ENCODE measurements at places on chromosomes 3 and 15.

DNA sequence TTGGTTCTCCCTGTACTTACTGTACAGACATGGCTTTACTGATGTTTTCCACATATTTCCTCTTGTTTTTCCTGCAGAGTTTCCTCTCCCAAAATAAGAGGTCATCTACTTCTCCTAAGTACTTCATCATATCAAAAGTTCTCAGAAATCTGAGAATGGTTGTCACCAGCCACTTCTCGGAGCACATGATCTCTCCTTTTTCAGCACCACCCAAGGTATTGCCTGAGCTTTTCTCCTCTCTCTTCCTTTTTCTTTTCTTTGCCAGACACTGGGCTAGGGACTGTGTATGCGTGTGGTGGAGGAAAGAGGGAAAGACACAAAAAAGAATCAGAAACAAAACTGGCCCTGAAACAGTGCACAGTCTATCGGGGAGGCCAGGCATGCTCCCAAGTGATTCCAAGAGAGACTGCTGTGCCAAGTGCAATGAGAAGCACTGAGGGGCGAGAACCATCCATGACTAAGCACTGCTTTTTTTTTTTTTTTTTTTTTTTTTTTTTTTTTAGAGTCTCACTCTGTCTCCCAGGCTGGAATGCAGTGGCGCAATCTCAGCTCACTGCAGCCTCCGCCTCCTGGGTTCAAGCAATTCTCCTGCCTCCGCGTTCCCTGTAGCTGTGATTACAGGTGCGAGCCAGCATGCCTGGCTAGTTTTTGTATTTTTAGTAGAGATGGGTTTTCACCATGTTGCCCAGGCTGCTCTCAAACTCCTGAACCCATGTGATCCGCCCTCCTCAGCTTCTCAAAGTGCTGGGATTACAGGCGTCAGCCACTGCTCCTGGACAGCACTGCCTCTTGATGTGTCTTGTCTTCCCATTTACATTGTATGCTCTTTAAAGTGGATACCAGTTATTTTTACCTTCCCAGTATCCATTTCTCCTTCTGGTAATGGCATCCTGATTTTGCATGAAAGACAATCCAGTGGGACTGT is 194.0 kb upstream of the FEZF2 start:
- no peak for DNase-seq

GRCh38 chr3:125145751-125146475 is 66.6 kb downstream of the SLC12A8 start:
- no peak for DNase-seq

GRCh38 chr3:110178965-110179364 is 841.6 kb upstream of the DPPA4 start:
- no peak for DNase-seq

GRCh38 chr15:74817370-74817737 is 4.7 kb downstream of the LMAN1L start:
- DNase-seq = no peak

DNA sequence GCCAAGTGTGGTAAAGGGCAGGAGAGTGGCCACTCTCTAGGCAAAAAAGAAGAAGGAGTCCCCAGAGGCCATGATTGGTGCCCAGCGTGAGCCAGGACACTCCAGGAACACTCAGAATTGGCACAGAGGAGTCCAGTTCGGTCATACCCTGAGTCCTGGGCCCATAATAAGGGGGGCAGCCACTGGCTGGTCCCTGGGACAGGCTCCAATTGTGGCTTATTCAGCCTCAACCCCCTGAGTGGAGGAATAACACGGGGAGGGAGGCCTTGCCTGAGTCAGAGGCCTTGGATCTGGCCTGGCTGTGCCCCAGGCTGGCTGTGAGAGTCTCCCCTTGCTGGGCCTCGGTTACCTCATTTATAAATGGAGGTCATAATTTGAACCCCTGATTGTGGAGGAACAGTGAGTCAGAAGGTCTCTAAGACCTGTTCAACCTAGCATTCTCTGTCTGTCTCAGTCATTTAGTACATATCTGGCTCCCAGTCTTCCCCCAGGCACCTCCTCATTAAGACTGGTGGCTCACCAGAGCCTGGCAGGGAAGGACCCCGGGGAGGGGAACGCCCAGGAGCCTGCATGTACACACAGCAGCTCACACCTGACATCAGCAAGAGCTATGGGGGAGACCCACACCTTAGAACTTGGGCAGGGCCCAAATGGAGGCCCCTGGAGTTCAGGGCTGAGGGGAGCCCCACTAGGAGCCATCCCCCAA is 95.9 kb upstream of the ATP2B2 start:
- no peak for DNase-seq

GRCh38 chr15:99721104-99721778 is 12.0 kb downstream of the LYSMD4 start:
- DNase-seq = no peak

DNA sequence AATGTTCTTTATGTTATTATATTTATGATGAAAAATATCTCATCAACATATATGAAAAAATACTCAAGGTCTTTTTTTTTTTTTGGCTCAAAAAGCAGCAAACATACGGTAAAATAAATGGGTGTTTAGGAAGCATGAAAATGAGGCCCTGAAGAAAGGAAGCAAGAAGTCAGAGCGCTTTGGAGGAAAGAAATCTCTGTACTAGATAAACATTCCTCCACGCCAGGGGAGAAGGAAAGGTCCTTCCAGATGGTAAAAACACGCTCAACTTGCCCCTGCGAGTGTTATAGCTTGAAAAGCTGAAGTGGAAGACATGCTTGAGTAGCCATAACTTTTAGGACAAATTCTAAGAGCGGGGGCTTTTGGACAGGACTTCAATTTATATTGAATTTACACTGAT is 52.9 kb downstream of the FEM1B start:
- no peak for DNase-seq

- no peak for DNase-seq
Observed at GRCh38 chr3:4232798-4233197, 70.4 kb upstream of the SETMAR start.

DNA sequence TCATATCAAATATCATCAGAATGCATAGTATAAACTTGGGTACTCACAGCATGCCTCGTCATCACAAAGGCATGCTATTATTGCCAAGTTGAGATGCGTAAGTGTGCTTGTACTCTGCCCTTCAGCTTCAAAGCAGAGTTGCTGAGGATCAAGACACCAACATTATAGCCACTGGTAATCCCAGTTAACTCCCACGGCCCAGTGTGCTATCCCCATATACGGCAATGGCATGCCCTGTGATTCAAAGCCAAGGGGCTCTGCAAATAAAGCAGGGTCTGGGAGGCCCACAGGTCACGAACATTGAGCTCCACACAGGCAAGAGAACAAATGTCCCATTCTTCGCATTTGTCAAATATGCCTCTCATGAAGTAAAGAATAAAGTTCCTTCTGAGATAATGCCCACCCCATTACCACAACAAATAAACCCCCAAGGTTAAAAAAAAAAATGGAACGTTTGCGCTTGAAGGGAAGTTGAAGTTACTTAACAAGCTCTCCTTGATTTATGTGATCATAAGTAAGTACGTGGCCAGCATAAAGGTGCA is 298.1 kb upstream of the NECTIN3 start:
- DNase-seq = no peak

DNA sequence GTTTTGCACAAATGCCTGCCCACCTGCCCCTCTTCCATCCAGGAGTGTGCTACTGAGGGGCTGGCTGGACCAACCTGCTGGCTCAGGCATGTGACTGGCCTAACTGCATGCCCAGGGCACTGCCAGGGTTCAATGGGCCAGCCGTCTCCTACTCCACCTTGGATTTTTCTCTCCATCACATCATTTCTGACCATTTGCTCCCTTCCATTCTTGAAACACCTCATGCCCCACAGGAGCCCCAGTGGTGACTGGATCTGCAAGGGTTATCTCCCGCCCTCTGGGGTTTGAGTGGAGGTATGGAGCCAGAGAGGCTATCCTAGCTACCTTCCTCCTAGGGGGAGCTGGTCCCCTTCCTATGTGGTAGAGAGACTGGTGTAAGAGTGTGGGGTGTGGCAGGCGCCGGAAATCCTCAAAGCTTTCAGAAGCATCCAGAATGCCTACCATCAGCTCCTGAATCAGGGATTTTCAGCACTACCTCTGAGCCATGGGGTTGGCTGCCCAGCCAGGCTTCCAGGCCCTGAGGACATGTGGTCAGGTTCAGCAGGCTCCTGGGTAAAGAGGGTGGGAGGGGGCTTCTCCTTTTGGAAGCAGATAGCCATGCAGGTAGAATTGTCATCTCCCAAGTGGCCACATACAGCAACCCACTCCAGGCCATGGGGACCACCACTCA is 2.9 kb upstream of the MANF start:
- no peak for DNase-seq

DNA sequence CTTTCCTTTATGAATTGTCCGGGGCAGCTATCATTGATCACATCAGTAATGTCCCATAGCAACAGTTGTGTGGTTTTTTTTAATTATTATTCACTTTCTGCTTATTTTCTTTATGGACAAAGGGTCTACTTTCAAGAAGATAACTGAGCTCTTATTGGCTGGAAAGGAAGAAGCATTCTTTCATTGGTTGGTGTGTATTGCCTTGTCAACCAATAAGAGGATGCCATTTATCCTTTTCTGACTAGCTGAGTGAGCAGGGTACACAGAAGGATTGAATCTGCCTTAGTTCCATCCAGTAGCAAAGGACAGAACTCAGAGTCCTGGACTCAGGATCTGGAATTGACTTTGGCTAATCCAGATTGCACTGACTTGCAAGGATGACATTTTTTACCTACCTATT is 13.2 kb upstream of the AEN start:
- DNase-seq = no peak

DNA sequence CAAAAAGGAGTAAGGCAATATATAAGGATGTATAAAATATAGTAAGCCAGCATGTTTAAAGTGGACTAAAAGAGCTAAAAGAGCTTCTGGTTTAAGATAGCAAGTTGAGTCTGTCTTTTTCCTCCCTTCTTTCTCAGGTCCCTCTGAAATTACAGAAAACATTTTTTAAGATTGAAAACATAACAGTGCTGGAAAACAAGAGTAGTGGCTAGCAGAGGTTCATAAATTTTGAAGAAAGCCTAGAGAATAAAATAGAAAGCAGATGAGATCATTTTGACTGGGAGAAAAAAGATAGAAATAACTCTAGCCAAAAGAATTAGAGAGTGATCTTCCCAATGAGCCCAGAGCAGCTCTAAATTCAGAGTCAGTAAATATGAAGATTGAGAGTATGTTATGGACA is 41.9 kb downstream of the ATP8B4 start:
- DNase-seq = no peak

DNA sequence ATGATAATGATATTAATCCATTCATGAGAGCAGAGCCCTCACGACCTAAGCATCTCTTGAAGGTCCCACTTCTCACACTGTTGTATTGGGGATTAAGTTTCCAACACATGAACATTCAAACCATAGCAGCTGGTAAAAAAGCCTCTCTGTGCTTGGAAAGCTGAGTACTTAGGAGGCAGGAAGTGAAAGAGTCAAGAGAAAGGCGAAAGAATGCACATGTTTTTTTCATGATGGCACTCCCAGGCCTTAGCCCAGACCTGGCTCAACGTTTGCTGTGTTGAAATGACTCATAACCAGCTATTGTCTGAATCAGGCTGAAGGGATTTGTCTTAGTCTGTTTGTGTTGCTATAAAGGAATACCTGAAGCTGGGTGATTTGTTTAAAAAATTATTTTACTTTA is 84.4 kb upstream of the RGMA start:
- no peak for DNase-seq

DNA sequence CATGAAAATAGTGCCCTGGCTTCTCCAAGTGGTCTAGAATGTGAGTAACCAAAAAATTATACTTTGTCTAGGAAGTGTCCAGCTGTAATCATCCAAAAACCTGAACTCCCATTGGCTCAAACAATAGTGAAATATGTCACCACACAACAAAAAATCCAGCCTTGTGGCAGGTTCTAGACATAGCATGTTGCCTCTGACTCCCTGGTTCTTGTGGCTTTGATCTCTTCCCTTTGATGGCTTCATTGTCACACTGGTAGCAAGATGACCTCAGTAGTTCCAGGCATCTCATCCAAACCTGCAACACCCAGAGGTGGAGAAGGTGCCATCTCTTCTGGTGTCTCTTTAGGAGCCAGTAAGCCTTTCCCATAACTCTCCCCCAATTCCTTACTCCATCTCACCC is 74.7 kb downstream of the CMSS1 start:
- no peak for DNase-seq

GRCh38 chr3:183968666-183969245 is 48.9 kb downstream of the ABCC5 start:
- no peak for DNase-seq

- DNase-seq = no peak
Observed at GRCh38 chr3:43948013-43948412, 257.3 kb downstream of the ABHD5 start.

GRCh38 chr15:33547876-33548275 is 237.1 kb downstream of the RYR3 start:
- no peak for DNase-seq

DNA sequence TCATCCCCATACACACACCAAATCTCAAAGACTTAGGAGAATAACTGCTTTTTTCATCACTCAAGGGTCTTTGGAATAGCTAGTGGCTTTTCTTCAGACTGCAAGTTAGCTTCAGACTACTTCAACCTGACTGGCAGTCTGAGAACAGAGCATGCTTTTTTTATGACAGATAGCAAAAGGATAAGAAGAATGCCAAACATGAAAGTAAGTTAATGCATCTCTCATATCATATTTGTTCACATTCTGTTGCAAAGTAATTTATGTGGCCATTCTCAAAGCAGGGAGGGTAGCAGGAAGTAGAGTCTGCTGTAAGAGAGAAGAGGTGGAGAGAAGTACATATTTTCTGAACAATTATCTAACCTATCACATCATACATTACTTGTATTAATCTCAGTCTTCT is 544.4 kb downstream of the ZPLD1 start:
- no peak for DNase-seq

DNA sequence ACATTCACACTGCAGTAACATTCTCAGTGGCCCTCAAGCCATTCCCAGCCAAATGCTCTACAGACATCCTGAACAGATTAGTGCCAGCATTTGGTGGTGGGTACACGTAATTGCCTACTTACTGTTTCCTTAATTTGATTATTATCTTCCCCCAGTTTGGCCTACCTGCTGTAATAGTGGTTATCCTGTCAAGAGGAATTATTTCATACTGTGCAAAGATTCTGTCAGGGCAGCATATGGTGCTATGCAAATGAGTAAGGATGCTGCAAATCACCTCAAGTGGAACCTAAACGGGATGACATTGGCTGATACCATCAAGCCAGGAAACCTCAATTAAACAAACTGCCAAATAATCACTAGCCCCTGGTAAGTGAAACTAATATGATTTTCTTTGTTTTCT is 88.7 kb downstream of the SEMA6D start:
- no peak for DNase-seq

DNA sequence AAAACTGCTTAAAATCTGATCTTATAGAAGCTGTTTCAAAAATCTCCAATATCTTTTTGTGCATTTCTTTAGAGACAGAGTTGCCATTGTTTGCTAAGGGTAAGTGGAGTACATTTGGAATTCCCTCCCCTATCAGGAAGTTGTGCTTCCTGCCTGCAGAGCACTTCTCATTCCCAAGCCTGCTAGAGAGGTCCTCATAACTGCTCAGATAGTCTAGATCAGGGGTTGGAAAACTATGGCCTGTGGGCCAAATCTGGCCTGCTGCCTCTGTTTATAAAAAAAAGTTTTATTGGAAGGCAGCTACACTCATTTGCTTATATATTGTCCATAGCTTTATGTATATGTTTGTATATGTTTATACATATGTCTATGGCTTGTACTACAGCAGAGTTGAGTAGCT is 333.7 kb upstream of the PROK2 start:
- no peak for DNase-seq

GRCh38 chr3:97821287-97821773 is 481 bp upstream of the CRYBG3 start:
- DNase-seq = no peak

- DNase-seq = no peak
Observed at GRCh38 chr3:53617893-53618523, 123.6 kb downstream of the CACNA1D start.

- no peak for DNase-seq
Observed at GRCh38 chr3:60983906-60984305, 267.3 kb downstream of the FHIT start.

All from activated T-cell treated with anti-CD3 and anti-CD28 coated beads, Interleukin-2, amount 50 U/mL, for 1 hour (primary cell).